Stimulated activated CD4-positive, alpha-beta T cell treated with anti-CD3 and anti-CD28 coated beads, Interleukin-1b, Interleukin-23, amount 100 ng/mL, for 1 hour (primary cell): ENCODE measurements at places on chromosomes 2 and 18.

GRCh38 chr2:150255528-150255927 is 231.9 kb downstream of the RND3 start:
- DNase-seq = no peak

GRCh38 chr2:112314856-112315255 is 39.5 kb downstream of the ZC3H6 start:
- DNase-seq = no peak

DNA sequence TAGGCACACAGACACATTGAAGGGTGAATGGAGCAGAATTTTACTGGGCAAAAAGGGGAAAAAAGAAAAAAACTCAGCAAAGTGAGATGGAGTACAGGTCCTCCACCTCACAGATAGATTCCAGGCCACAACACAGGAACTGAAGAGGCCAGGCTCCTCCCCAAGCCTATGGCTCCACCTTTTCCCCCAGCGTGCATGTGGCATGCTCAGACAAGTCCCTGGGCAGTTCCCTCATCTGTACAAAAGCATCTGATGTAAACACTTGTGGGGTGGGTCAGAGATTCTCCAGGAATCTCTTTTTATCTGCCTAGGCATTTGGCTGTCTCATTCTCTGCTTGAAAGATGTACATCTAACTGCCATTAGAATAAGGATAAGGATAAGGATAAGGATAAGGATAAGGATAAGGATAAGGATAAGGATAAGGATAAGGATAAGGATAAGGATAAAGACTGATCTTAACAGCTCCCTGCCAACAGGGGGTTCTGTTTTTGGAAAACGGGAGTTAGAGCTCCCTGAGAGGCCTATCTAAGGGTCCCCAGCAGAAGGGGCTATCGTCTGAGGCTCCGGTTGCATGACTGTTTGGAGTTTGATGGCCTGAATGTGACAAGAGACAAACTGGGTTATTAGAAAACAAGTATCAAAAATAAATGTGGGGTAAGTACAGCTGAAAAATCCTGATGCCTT is 17.2 kb upstream of the ASXL3 start:
- no peak for DNase-seq

GRCh38 chr18:6593142-6593885 is 136.2 kb upstream of the ARHGAP28 start:
- DNase-seq = no peak
